ENCODE measurements at places on chromosomes 7 and 10. TPM values are rescaled to one million over a fixed set of nuclear protein-coding genes. Genes with fewer than 3 reads are reported as not detected.

- H3K4me3 ChIP-seq = no peak overlapping the region
- H3K27ac ChIP-seq = no peak overlapping the region
Observed at GRCh38 chr7:90961037-90961725, 303.1 kb upstream of the FZD1 start.

Gene FFAR4
- total RNA-seq = 0.57 TPM

GRCh38 chr7:14714161-14714728, 188.3 kb downstream of the DGKB start:
- H3K36me3 ChIP-seq = no peaks in the 10 kb centered on the region
- DNase-seq = no peak
- H3K4me1 ChIP-seq = no peaks in the 10 kb centered on the region
- no peaks in the 10 kb centered on the region for H3K27me3 ChIP-seq
- H3K27ac ChIP-seq = no peak overlapping the region

GRCh38 chr7:129307592-129307991, 82.8 kb downstream of the AHCYL2 start:
- H3K36me3 ChIP-seq = no peaks in the 10 kb centered on the region
- no peaks in the 10 kb centered on the region for H3K27me3 ChIP-seq
- H3K4me3 ChIP-seq = no peak overlapping the region
- no peak overlapping the region for H3K27ac ChIP-seq

GRCh38 chr10:33498391-33498891, 164.0 kb upstream of the NRP1 start:
- H3K36me3 ChIP-seq = no peaks in the 10 kb centered on the region
- no peaks in the 10 kb centered on the region for H3K4me1 ChIP-seq
- H3K27me3 ChIP-seq = no peaks in the 10 kb centered on the region
- no peak overlapping the region for H3K27ac ChIP-seq
- DNase-seq = no peak

All from pancreas (tissue), 10 donors.